Fibroblast of the conjunctiva (primary cell): ENCODE measurements at places on chromosomes 7 and 10.

DNA sequence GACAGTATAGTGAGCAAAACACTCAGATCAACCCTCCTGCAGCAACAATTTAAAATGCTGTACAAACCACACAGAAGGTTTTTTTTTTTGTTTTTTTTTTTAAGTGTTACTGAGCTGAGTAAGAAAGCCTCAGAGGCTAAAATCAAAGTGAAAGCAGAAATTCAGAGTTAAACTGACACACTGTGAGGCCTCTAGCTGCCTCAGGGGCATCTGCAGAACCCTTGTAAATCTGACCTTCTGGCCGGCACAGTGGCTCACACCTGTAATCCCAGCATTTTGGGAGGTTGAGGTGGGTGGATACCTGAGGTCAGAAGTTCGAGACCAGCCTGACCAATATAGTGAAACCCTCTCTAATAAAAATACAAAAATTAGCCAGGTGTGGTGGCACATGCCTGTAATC, 7.4 kb upstream of the GNA12 start:
- no peak for DNase-seq

GRCh38 chr7:15828881-15829280, 142.4 kb upstream of the MEOX2 start:
- no peak for DNase-seq

- DNase-seq: no peak
Observed at GRCh38 chr10:57830877-57831560, 436.7 kb downstream of the IPMK start.

DNA sequence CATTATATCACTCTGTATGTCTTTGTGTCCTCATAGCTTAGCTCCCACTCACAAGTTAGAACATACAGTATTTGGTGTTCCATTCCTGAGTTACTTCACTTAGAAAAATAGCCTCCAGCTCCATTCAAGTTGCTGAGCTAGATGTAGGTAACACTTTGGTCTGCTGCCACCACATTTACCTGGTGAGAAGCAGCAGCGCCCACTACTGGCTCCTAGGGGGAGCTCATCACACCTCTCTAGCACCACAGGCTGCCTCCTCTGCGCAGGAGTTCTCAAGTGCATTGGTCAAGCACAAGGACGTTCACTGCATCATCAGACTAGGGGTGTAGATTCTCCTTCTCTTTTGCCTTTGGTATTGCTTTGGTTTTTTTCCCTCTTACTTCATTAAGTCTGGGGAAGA, 530.9 kb upstream of the AUTS2 start:
- DNase-seq: no peak

- DNase-seq: no peak
Observed at GRCh38 chr7:108452707-108453106, 3.5 kb downstream of the NRCAM start.
